ENCODE measurements at places on chromosomes 4 and X.

GRCh38 chr4:114494246-114494803, 104.3 kb upstream of the UGT8 start:
- no peak for DNase-seq

GRCh38 chr4:56409511-56410090, 22.3 kb upstream of the AASDH start:
- DNase-seq: no peak

GRCh38 chrX:65871671-65872311, 168.1 kb downstream of the VSIG4 start:
- no peak for DNase-seq

- DNase-seq: no peak
Measured at GRCh38 chrX:24423960-24424359, 41.1 kb upstream of the PDK3 start.

GRCh38 chrX:107450823-107451509, 1.5 kb downstream of the FRMPD3 start:
- peak; percentile 13 for DNase-seq

- no peak for DNase-seq
Measured at GRCh38 chr4:41880840-41881831, 54.1 kb upstream of the TMEM33 start.

GRCh38 chrX:49191574-49192011, 5.4 kb upstream of the PRICKLE3 start:
- DNase-seq: peak; percentile 62

- DNase-seq: peak; percentile 81
Measured at GRCh38 chrX:110046001-110046400, 43.1 kb downstream of the TMEM164 start.

DNA sequence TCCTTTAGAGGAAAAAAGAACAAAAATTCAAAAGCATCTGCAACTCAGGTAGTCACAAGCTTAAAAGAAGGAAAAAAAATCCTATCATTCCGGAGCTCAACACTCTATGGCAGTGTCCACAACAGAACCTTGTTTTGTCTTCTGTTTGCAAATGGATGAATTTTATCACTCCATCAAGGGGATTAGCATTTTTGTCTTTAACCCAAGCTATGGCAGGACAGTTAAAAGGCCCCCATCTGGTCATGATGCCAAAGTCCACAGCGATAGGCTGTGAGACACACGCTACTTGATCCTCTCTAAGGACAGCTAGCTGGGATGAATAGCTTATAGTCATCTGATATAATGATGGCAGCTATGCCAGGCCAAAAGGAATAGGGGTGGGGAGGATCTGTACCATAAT, 16.6 kb downstream of the AMER1 start:
- DNase-seq: no peak

DNA sequence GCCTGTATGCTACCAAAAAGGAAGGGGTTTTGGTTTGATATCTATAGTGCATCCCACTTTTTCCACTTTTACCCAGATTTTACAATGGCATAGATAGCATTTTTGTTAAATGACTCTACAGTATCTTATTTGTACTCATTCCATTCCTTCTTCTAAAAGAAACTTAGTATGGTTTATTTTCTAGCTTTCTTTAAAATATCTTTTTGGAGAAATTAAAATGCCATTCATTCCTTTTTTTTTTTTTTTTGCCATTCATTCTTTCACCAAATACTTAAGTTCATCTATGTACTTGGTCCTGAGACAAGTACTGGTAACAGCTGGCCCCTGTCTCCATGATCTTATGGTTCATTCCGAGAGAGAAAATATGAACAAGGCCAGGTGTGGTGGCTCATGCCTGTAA, 49.1 kb downstream of the MID1 start:
- DNase-seq: no peak

GRCh38 chrX:138788771-138789170, 77.3 kb upstream of the FGF13 start:
- no peak for DNase-seq

GRCh38 chr4:7361280-7361895, 73.3 kb downstream of the PSAPL1 start:
- DNase-seq: no peak

DNA sequence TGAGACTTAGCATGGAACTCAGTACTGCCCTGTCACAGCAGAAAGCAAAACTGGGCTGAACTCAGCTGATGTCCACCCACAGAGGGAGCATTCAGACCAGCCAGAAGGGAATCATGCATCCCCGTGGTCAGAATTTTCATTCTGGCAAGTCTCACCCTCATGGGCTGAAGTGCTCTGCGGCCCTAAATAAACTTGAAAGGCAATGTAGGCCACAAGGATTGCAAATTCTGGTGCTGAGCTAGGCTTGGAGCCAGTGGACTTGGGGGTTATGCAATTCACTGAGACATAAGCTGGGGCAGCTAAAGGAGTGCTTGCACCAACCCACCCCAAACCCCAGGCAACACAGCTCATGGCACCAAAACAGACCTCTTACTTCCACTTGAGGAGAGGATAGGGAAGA, 494.1 kb downstream of the GABRG1 start:
- no peak for DNase-seq

DNA sequence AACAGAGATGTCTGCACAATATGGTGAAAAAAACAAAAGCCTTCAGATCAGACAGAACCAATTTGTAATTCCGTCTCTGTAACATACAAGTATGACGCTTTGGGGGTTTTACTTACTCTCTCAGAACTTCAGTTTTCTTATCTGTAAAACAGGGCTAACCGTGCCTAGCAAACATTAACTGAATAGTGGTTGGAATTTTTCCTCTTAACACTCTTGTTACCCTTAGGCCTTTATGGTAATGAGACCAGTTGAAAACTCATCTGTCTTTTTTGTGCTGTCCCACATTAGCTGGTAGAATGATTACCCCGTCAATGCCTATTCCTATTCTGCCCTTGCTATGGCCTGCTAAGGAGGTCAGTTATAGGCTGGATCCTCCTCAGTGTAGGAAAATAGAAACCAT, 4.5 kb upstream of the MYOZ2 start:
- no peak for DNase-seq

DNA sequence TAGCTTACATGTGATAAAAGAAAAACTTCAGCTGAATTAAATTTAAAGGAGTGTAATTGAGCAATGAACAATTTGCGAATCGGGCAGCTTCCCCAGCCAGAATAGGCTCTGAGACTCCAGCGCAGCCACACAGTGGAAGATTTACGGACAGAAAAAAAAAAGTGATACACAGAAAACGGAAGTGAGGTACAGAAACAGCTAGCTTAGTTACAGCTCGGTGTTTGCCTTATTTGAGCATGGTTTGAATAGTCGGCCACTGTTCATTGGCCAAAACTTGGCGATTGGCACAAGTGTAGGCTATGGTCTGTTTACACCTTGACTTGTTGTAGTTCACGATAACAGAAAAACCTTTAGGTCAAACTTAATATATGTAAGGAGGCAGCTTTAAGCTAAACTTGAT, 16.7 kb upstream of the SUPT20HL1 start:
- no peak for DNase-seq

- DNase-seq: no peak
Measured at GRCh38 chr4:94458682-94459081, 6.9 kb downstream of the PDLIM5 start.

DNA sequence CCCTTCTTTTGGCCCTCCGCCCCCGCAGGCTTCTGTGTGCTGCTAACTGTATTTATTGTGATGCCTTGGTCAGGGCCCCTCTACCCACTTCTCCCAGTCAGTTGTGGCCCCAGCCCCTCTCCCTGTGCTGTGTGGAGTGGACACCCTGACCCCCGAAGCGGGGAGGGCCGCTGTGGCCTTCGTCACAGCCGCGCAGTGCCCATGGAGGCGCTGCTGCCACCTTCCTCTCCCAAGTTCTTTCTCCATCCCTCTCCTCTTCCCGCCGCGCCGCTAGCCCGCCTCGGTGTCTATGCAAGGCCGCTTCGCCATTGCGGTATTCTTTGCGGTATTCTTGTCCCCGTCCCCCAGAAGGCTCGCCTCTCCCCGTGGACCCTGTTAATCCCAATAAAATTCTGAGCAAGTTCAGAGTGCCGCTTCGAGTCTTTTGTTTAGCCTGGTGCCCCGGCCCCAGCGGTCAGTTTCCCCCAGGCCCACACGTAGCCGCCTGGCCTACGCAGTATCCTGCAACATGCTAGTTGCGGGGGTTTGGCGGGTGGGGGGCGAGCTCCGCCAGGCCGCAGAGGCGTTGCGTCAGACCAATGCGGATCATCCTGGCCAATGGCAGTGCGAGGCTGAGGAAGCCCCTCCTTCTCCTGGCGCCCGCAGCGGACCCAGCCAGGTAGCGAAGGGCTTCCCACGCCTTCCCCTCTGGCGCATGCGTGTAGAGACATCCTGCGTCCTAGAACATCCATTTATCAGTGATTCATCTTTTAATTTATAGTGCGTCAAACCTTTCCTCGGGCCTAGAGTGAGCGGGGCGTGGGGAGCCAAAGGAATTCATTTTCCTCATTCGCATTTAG, 5.6 kb upstream of the KANTR start:
- peak; percentile 83 for DNase-seq

DNA sequence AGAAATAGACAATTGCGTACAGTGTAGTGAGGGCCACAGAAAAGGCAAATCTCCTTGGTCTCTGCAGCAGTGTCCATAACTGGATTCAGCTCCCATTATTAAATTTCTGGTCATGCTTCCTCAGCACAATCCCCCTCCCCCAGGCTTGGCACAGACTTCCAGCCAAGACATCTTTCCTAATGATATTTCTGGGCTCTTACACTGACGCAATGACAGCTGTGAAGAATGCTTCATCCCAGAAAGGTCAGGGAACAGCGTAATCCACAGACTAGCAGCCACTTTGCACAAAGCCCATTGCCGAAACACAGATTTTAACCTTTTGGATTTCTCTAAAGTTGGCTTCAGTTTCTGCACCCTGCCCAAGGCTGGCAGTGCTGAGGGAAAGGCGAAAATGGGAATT, 597.6 kb upstream of the CPEB2 start:
- DNase-seq: no peak

DNA sequence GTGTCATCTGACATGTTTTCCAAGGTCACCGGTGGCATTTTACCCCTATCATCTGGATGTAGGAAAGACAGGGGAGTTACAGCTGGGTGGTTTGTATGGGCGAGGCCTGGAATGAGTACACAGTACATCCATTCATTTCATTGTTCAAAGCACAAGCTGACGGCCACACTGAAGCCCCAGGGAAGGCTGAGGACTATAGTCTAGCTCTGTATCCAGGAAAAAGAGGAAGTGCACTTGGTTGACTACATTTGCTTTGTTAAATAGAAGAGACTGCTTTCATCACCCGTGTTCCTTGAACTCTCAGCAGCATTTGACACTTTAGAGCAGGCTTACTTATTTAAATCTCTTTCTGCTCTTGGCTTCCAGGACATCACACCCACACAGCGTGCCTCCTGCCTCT, 1041.0 kb upstream of the TENM3 start:
- peak; percentile 76 for DNase-seq

DNA sequence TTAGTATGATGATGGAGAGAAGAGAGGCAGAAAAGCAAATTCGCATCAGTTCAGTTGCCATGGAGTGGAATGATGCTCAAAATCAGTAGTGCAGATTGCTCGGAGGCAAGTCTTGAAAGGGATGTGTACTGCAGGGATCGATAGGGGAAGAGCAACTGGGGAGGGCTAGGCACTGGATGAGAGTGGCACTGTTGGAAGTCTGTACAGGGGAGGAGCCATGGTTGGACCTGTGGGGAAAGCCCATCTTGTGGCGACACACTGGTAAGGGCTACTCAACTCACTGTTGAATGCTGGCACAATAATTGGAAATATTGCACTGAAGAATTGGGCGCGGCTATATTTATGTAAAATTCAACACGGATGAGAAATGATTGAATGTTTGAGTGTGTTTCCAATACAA, 1.2 kb downstream of the RAB9B start:
- no peak for DNase-seq

GRCh38 chr4:145936142-145936996, 2.3 kb downstream of the ZNF827 start:
- DNase-seq: peak; percentile 72

DNA sequence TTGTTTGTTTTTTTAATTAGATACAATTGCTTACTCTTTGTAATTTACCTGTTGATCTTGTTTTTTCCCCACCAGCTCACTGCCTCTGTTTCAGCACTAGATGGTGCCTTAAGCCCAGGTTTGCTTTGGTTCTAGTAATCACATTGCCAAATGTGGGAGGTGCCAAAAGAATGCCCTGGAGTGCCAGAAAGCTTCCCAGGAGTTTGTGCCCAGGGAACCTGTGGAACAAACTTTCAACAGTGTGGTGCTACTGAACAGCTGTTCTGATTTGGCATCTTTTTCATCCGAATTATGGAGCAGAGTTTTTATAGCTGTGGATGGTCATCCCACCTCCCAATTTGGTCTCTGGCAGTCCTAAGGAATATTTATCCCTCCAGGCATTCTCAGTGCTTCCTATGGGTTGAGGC, 1000.7 kb downstream of the STIM2 start:
- peak; percentile 16 for DNase-seq

DNA sequence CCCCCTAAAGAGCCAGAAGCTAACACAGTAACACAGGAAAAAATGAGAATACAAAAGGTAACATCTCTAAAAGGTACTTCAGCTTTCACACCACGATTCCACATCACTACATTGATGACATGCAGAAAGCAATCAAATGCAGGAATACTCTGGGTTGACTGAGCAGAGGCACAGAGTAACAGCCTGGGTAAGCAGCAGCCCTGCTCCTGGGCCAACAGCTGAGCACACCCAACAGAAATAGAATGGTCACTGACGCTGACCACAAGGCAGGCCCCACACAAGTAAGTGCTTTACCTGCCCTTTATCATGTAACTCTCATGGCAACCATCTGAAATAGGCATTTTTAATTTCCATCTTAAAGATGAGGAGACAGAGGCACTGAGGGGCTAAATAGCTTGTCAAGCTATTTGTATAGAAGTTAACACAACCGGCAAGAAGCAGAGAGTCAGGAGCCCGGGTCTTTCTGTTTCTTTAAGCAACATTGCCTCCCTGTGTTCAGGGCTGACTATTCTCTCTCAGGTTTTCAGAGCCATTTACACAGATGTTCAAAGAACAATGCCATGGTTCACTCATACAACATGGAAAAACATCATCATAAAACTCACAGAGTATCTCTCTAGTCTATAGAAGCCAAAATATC, 168.9 kb downstream of the ZNF674 start:
- DNase-seq: peak; percentile 59

GRCh38 chr4:8000247-8000646, 60.6 kb upstream of the AFAP1 start:
- DNase-seq: no peak

- DNase-seq: no peak
Measured at GRCh38 chr4:83454686-83455085, 937 bp downstream of the HELQ start.

GRCh38 chrX:67723580-67724351, 179.9 kb downstream of the AR start:
- no peak for DNase-seq

- DNase-seq: no peak
Measured at GRCh38 chrX:20913760-20914159, 460.5 kb upstream of the CNKSR2 start.

- DNase-seq: no peak
Measured at GRCh38 chrX:103847174-103847870, 15.3 kb upstream of the RAB9B start.

Measured in NCI-H146 (cell line).